ENCODE measurements at places on chromosomes 2 and 18.

DNA sequence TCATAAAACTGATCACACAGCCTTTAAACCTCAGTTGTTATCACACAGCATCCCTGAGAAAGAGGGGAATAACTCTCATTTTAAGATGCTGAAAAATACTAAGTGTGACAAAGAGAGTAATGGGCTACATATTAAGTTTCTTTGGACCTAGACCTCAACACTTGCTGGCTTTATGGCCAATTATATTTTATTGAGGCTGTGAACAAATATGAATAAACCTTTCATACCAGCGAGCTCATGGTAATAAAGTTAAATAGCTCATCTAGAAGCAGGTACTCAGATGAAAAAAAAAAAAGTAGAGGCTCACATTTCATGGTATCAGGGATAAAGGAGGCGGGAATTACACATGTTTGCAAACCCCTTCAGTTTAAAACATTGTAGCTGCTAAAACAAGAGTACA is 75.7 kb downstream of the DOCK10 start:
- DNase-seq, result no peak

GRCh38 chr2:190355968-190356644 is 12.7 kb downstream of the INPP1 start:
- no peak for DNase-seq

- peak; percentile 76 for DNase-seq
Measured at GRCh38 chr2:199462956-199463692, 5.4 kb upstream of the SATB2 start.

- peak; percentile 70 for DNase-seq
Measured at GRCh38 chr2:33366473-33366872, 110.0 kb upstream of the RASGRP3 start.

GRCh38 chr2:8139668-8140200 is 542.1 kb upstream of the ID2 start:
- DNase-seq, result no peak

GRCh38 chr18:44054514-44054913 is 626.2 kb upstream of the SETBP1 start:
- no peak for DNase-seq

GRCh38 chr2:210224941-210225672 is at the start of gene ACADL:
Gene ACADL (minus strand): TSS chr2:210225447. CDS start chr2:210225263, 184 bp downstream.
- DNase-seq, result peak; percentile 69

DNA sequence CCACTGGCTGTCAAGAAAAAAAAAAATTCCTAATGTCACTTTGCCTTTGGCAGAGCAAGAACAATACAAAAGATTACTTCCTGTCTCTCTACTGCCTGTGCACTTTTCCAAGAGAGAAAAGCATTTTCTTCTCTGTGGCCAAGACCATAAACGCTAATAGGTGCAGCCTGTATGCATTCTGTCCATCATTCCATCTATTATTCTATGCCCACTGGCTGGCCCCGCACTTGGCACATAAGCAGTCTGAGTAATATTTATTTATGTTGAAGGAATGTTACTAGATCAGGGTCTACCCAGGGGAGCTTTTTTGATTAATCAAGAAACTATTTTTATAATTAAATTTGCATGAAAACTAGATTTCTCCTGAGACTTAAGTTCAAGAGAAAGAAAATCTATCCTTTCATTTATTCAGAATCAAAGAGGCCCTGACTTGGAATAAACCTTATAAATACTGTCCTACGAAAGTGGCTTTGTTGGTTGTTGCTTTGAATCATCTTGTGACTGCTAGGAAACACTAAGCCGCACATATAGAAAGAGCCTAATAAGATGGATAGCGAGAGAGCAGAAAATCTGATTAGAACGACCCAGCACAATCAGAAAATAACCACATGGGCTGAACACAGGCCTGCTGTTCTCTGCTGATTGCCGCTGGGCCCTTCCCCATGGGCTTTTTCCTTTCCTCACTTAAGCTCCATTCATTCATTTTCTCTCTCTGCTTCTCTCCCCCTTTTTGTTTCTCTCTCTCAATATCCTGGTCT is 59.4 kb downstream of the MMADHC start:
- DNase-seq, result no peak

- DNase-seq, result peak; percentile 82
Measured at GRCh38 chr2:102106133-102106556, 36.4 kb upstream of the IL1R1 start.

DNA sequence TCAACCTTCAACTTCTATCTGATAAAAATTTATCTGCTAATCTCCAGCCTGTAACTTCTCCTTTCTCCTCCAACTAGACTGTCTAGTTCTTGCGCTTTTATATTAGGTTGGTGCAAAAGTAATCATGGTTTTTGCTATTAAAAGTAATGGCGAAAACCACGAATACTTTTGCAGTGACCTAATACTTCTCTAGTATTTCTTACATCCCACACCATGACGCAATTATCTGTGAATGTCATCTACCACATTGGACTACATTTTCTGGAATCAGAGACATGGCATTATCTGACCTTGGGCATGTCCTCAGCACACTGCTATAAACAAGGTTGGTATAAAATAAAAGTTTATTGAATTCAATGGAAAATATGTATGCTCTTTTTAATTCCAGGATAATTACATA is 370.2 kb upstream of the LYPD1 start:
- peak; percentile 32 for DNase-seq
